Ascending aorta (tissue), 2 donors: ENCODE measurements at places on chromosomes 5 and 9. TPM values are rescaled to one million over a fixed set of nuclear protein-coding genes. Genes with fewer than 3 reads are reported as not detected.

The DRD1 gene
- 0.11 TPM for total RNA-seq

- no peak overlapping the region for H3K4me3 ChIP-seq
- no peaks in the 10 kb centered on the region for H3K4me1 ChIP-seq
- H3K27me3 ChIP-seq, result no peaks in the 10 kb centered on the region
- no peaks in the 10 kb centered on the region for H3K36me3 ChIP-seq
- no peak overlapping the region for H3K27ac ChIP-seq
- no peak for DNase-seq
Measured at GRCh38 chr9:94553029-94553938, 1.6 kb upstream of the PCAT7 start.

GRCh38 chr9:31799953-31800609 lies 584.4 kb upstream of the ACO1 start:
- H3K4me1 ChIP-seq, result no peaks in the 10 kb centered on the region
- H3K27ac ChIP-seq, result no peak overlapping the region
- no peak overlapping the region for H3K4me3 ChIP-seq
- H3K27me3 ChIP-seq, result no peaks in the 10 kb centered on the region
- H3K36me3 ChIP-seq, result no peaks in the 10 kb centered on the region
- DNase-seq, result no peak

- no peak overlapping the region for H3K4me3 ChIP-seq
- H3K27me3 ChIP-seq, result no peaks in the 10 kb centered on the region
- DNase-seq, result no peak
- H3K27ac ChIP-seq, result no peak overlapping the region
Measured at GRCh38 chr9:76366275-76366674, 28.0 kb downstream of the RFK start.

DNA sequence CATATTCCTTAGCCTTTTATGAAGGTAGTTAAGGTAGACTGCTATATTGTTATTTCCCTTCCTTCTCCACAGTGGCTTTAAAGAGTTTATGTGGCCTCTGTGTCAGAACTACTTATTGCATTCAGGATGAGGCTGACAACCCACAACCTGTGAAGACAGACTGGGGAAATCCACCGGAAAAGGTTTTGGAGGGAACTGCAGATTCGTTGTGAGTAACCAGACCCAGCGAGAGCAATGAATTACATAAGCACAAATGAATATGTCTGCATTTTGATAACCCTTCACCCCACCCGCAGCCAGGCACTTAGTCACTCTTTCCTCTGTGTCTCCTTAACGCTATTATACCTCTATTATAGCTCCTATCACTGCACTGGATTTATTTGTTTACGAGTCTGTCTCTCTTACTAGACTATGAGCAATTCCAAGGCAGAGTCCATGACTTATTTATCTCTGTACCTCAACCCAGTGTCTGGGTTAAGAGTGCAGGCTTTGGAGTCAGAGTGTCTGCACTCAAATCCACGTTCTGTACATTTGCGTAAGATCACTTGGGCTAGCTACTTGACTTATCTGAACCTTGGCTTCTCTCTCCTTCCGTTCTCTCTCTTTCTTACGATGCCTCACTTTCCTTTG lies 19.2 kb downstream of the KCTD16 start:
- H3K4me1 ChIP-seq, result no peaks in the 10 kb centered on the region
- H3K27me3 ChIP-seq, result no peaks in the 10 kb centered on the region
- no peaks in the 10 kb centered on the region for H3K36me3 ChIP-seq
- DNase-seq, result no peak

GRCh38 chr5:40976836-40977235 lies 67.5 kb downstream of the C7 start:
- H3K4me3 ChIP-seq, result no peak overlapping the region
- no peaks in the 10 kb centered on the region for H3K27me3 ChIP-seq
- no peak for DNase-seq
- no peaks in the 10 kb centered on the region for H3K36me3 ChIP-seq
- H3K27ac ChIP-seq, result no peak overlapping the region

- H3K4me1 ChIP-seq, result no peaks in the 10 kb centered on the region
- no peaks in the 10 kb centered on the region for H3K27me3 ChIP-seq
- DNase-seq, result no peak
- no peak overlapping the region for H3K27ac ChIP-seq
- no peak overlapping the region for H3K4me3 ChIP-seq
Measured at GRCh38 chr9:13082796-13083195, 196.7 kb downstream of the MPDZ start.

DNA sequence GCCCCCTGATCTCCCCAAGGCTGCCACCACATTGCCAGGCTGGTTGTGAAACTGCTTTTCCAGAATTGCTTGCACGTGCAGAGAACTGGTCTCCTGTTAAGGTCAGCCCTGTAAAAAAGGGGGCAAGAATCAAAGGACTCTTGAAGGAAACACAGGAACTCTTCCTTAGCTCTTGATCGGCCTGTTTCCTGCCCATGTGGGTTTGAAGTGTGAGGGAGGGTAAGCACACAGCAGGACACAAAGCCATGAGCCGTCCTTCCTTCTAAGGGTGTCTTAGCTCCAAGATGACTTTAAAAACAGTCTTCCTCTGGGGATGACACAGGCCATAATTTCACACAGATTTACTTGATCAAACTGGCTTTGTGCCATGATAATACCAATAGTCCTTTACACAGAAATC lies 36.1 kb downstream of the TEK start:
- no peak for DNase-seq
- no peak overlapping the region for H3K27ac ChIP-seq
- no peak overlapping the region for H3K4me3 ChIP-seq
- no peaks in the 10 kb centered on the region for H3K36me3 ChIP-seq
- no peaks in the 10 kb centered on the region for H3K27me3 ChIP-seq

DNA sequence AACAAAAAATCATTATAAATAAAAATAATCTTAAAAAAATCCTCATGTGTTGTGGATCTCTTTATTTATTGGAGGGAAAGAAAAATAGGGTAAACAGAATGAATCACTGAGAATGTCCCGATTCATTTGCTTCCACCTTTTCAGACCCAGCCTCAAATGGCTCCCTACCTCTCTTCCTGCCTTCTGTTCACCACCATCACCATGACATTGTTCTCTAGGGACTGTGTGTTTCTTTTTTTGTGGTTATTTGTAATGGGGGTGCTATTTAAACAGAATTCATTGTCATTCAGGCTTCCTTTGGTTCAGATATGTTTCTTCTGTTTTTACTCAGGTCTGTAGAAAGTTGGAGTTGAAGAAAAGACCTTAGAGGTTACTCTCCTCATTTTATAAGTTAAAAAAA lies 198.2 kb downstream of the KIF4B start:
- no peak for DNase-seq
- no peaks in the 10 kb centered on the region for H3K36me3 ChIP-seq
- no peak overlapping the region for H3K4me3 ChIP-seq
- no peak overlapping the region for H3K27ac ChIP-seq

DNA sequence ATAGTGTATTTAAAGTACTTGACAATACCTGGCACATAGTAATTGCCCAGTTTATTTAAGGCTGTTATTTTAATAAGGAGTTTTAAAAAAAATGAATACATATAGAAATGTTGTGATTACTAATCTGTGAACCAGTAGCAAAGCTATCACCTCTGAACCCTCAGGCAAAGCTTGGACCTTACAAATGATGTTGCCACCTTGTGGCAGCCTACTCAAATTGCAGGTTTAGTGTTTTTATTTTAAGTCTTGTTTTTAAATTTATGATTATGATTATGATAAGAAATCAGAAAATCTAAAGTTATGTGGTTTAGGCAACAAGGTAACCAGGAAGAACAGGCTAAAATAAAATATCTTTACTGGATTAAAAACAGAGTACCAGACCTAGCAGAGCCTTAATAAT lies 35.8 kb downstream of the PPARGC1B start:
- no peaks in the 10 kb centered on the region for H3K4me1 ChIP-seq
- no peaks in the 10 kb centered on the region for H3K27me3 ChIP-seq
- DNase-seq, result no peak
- no peak overlapping the region for H3K4me3 ChIP-seq
- no peak overlapping the region for H3K27ac ChIP-seq

- no peak for DNase-seq
- H3K27me3 ChIP-seq, result no peaks in the 10 kb centered on the region
- H3K36me3 ChIP-seq, result no peaks in the 10 kb centered on the region
- H3K4me3 ChIP-seq, result no peak overlapping the region
- no peak overlapping the region for H3K27ac ChIP-seq
- no peaks in the 10 kb centered on the region for H3K4me1 ChIP-seq
Measured at GRCh38 chr5:170655476-170655875, 128.0 kb upstream of the GABRP start.
